MCF 10A (cell line): ENCODE measurements at places on chromosomes 2 and 18. TPM values are rescaled to one million over a fixed set of nuclear protein-coding genes. Genes with fewer than 3 reads are reported as not detected.

ITGB6 gene
- 3.8 and 6.9 TPM in 2 replicates for total RNA-seq

DSC2 gene
- total RNA-seq = 11.3 and 17.6 TPM in 2 replicates

ZBTB7C gene
- 0.42 and 0.69 TPM in 2 replicates for total RNA-seq

CDH7 gene
- total RNA-seq = not detected in 2 replicates

ALPP gene
- 0.35 and 0.64 TPM in 2 replicates for total RNA-seq

WNT6 gene
- total RNA-seq = not detected in 2 replicates

LHCGR gene
- not detected in 2 replicates for total RNA-seq

SLC9A4 gene
- total RNA-seq = 0.07 TPM in 1 of 2 replicates, not detected in the other

CTNNA2 gene
- not detected in 2 replicates for total RNA-seq

TWSG1 gene
- total RNA-seq = 26.0 and 31.7 TPM in 2 replicates

ST8SIA3 gene
- not detected in 2 replicates for total RNA-seq

DYNAP gene
- total RNA-seq = 0.59 and 0.86 TPM in 2 replicates

CCDC138 gene
- 3.5 and 4.3 TPM in 2 replicates for total RNA-seq

LRRFIP1 gene
- total RNA-seq = 197 and 201 TPM in 2 replicates

MDH1B gene
- 0.66 and 0.77 TPM in 2 replicates for total RNA-seq

ZEB2 gene
- total RNA-seq = 28.2 and 39.9 TPM in 2 replicates

DSG1 gene
- total RNA-seq = not detected in 2 replicates

SERPINB11 gene
- not detected in 2 replicates for total RNA-seq

MC4R gene
- not detected in 2 replicates for total RNA-seq

ABCB11 gene
- total RNA-seq = 0.05 TPM in 1 of 2 replicates, not detected in the other
